MM.1S (cell line): ENCODE measurements at places on chromosomes 2 and 18.

DNA sequence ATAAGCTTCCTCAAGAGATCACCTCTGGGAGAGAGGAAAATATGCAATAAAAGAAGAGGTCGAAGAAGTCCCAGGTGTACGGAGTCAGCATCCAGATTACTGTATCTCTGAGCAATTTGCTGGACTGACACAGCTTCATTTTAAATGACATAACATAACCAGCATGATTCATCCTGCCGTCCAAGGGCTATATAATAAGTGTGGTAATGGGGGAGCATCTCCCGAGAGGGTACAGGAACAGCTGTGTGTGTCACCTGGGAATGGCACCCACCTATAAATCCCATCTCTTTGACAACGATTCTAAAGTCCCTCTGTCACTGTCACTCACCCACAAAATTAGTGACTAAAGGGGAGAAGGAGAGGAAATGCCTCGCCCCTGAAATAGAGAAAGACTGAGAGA, 19.3 kb upstream of the FZD7 start:
- no peaks in the 10 kb centered on the region for H3K36me3 ChIP-seq
- no peak overlapping the region for H3K4me3 ChIP-seq
- no peak overlapping the region for H3K27ac ChIP-seq
- DNase-seq: no peak
- H3K27me3 ChIP-seq: no peaks in the 10 kb centered on the region

GRCh38 chr2:145584353-145584752, 1064.4 kb upstream of the ZEB2 start:
- no peaks in the 10 kb centered on the region for H3K27me3 ChIP-seq
- H3K4me1 ChIP-seq: no peaks in the 10 kb centered on the region
- H3K36me3 ChIP-seq: no peaks in the 10 kb centered on the region
- DNase-seq: no peak
- H3K27ac ChIP-seq: no peak overlapping the region

DNA sequence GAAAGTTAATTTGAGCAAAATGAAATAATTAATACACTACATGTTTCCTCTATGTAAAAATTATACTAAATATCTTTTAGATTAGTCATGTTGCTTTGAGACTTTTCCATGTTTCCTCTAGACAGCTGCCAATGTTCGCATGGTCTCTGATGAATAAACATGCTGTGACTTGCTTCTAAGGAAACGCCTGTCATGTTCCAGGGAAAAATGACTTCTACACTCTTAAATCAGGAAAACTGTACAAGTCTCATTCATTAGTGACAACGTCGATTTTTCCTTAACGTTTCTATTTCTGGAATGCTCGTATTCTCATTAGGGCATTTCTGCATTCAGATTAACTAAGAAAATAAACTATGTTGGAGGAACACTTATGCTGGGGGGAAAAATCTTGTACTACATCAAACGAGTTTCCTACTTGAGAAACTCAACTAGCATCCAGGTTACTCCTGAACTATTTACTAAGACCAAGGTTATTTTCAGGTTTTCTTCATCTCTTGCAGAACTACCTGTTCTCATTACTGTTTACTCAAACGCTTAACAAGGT, 1.6 kb downstream of the COBLL1 start:
- H3K27me3 ChIP-seq: no peaks in the 10 kb centered on the region
- peak overlapping the region; percentile 78; the same call in 1 of the 2 replicates for H3K27ac ChIP-seq
- no peaks in the 10 kb centered on the region for H3K36me3 ChIP-seq
- no peak for DNase-seq

DNA sequence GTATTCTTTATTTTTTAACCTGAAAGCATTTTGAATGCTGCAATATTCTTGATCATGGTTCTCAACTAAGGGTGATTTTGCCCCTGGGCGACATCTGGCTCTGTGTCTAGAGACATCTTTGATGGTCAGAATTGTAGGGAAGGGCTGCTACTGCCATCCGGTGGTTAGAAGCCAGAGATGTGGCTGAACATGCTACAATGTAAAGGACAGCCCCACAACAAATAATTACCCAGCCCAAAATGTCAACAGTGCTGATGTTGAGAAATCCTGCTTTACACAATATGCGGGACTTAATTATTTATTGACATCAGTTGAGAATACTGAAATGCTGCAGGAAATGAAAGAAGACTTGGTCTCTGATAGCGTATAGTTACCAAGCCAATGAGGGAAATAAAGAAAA, 37.5 kb upstream of the SERPINB2 start:
- DNase-seq: peak; percentile 50
- no peaks in the 10 kb centered on the region for H3K36me3 ChIP-seq
- no peak overlapping the region for H3K4me3 ChIP-seq
- no peak overlapping the region for H3K27ac ChIP-seq
- H3K4me1 ChIP-seq: no peaks in the 10 kb centered on the region
- no peaks in the 10 kb centered on the region for H3K27me3 ChIP-seq
